ENCODE measurements at places on chromosomes 1 and 21.

DNA sequence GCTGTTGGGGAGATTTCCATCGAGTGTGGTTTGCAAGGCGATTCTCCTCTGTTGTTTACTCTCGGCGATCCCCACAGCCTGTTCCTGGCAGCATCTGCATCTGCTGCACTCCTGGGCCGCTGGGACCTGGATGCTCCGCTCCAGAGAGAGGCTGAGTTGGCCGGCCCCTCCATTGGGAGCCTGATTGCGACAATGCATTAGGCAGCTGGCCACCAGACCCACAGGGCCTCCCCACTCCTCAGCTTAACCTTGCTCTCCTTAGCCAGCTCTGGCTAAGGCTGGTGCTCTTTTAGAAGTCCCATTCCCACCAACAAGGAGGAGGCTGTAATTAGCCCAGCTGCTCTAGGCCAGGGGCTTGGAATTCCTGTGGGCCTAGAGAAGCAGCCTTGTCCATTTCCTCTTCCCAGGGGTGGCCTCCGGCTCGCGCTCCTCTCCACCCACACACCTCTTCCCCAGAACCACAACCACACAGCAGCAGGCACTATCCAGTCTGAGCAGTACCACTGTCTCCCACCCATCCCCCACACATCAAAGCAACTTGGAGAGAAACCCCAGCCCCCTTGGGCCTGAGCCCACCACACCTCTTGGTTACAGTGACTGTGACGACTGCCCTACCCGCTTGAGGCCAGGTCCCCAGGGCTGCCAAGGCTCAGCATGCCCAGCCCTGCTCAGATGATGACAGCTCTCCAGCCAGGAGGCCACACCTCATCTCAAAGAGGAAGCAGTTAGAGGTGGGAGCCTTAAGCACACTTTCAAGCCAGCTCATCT lies 193.8 kb upstream of the EDN2 start:
- H3K27ac ChIP-seq = peak overlapping the region; percentile 58
- no peak overlapping the region for H3K4me3 ChIP-seq
- peaks cover 45% of the 10 kb centered on the region for H3K4me1 ChIP-seq
- no peaks in the 10 kb centered on the region for H3K27me3 ChIP-seq

DNA sequence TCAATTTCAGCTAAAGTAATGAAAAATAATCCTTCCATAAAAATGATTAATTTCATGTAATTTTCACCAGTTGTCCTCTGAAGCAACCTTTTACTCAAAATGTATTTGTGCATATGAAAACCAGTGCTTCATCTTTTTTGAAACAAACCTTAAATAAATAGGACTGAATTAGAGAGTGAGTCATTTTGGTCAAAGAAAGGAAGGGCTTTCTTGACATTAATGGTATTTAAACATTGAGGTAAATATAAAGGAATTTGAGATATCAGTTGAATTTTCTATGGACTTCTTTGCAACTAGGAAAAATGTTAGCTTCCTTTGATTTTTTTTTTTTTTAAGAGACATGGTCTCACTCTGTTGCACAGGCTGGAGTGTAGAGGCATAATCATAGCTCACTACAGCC lies 38.7 kb downstream of the SNX7 start:
- H3K4me1 ChIP-seq = no peaks in the 10 kb centered on the region
- H3K36me3 ChIP-seq = no peaks in the 10 kb centered on the region
- no peak overlapping the region for H3K27ac ChIP-seq

GRCh38 chr21:44259082-44259705 lies 2.5 kb downstream of the DNMT3L start:
- H3K4me1 ChIP-seq = no peaks in the 10 kb centered on the region
- no peaks in the 10 kb centered on the region for H3K36me3 ChIP-seq
- H3K27ac ChIP-seq = peak overlapping the region; percentile 56
- no peak overlapping the region for H3K4me3 ChIP-seq
- DNase-seq = no peak
- H3K27me3 ChIP-seq = no peaks in the 10 kb centered on the region

- no peak overlapping the region for H3K27ac ChIP-seq
- H3K36me3 ChIP-seq = no peaks in the 10 kb centered on the region
- H3K4me3 ChIP-seq = no peak overlapping the region
- H3K27me3 ChIP-seq = no peaks in the 10 kb centered on the region
- no peaks in the 10 kb centered on the region for H3K4me1 ChIP-seq
- no peak for DNase-seq
Observed at GRCh38 chr1:70382682-70383081, 28.2 kb upstream of the ANKRD13C start.

DNA sequence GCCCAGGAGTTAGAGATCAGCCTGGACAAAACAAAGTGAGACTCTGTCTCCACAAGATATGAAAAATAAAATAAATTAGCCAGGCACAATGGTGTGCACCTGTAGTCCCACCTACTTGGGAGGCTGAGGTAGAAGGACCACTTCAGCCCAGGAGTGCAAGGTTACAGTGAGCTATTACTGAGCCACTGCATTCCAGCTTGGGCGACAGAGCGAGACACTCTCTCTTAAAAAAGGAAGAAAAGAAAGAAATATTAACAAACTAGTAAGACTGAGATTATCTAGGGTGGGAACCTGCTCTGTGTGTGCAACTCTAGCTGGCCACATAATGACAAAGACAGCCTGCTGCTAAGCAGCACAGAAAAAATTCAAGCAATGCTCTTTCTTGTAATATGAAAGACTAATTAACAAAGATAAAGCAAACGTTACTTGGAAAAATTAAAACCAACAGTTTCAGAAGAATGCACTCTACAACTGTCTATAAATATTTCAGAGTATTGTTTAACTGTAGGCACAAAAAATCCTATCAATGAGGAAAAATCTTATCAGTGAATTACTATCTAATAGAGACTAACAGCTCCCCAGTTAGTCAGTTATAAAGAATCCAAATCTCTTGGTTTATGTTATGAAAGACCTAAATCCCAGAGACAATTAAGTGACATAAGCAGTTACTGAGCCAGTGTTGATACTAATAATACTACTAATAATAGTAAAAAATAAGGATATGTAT lies 74.5 kb downstream of the ENAH start:
- DNase-seq = no peak
- peaks cover 11% of the 10 kb centered on the region for H3K4me1 ChIP-seq
- peaks cover 4% of the 10 kb centered on the region for H3K36me3 ChIP-seq
- no peaks in the 10 kb centered on the region for H3K27me3 ChIP-seq
- H3K27ac ChIP-seq = peak overlapping the region; percentile 6
- no peak overlapping the region for H3K4me3 ChIP-seq

GRCh38 chr1:17554954-17555353 lies 15.5 kb downstream of the ARHGEF10L start:
- DNase-seq = no peak
- H3K36me3 ChIP-seq = no peaks in the 10 kb centered on the region
- no peaks in the 10 kb centered on the region for H3K27me3 ChIP-seq
- no peak overlapping the region for H3K27ac ChIP-seq

GRCh38 chr1:158078569-158079080 lies 85.2 kb downstream of the KIRREL1 start:
- H3K4me3 ChIP-seq = no peak overlapping the region
- no peak overlapping the region for H3K27ac ChIP-seq
- DNase-seq = no peak
- no peaks in the 10 kb centered on the region for H3K27me3 ChIP-seq

DNA sequence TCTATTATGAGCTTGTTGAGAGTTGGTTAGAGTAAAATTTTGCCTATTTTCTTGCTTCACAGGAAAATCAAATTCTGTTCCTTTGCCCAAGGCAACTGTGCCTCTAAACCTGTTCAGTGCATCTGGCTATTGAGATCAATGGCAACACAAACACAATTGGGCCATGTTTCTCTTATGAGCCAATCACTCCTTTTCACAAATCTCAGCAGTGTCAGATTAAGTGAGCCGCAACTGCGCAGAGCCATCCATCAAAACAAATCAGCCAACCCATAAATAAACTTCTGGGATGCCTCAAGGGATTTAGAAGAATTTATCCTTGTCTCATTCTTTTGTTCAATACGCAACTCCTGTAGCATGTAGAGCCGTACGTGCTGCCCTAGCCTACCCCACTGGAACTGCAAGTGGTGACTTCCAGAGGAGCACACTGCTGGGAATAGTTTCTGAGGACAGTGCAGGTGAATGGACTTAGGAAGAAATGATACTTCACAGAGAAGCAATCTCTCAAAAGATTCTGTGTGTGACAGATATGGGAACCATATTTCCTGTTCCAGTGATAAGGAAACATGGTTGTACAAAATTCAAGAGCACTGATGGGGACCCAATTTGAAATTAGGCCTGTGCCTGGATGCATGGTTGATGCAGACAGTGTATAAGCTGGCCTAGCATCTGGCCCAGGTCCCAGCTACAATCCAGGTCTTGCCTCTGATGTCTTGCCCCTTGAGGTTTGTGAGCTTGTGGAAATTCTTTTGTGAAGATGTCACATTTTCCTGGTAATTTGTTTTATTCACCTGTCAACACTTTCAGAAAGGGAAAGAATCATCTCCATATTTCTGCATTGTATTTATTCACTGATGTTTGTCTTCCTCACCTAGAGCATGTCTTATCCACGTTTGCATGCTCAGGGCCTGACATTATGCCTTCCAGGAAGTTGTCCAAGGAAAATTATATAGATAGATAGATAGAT lies 166.2 kb downstream of the URB2 start:
- no peak for DNase-seq
- H3K27me3 ChIP-seq = peaks cover 6% of the 10 kb centered on the region
- peaks cover 6% of the 10 kb centered on the region for H3K36me3 ChIP-seq
- H3K4me1 ChIP-seq = no peaks in the 10 kb centered on the region

GRCh38 chr1:41612953-41613352 lies 128.5 kb upstream of the EDN2 start:
- H3K27ac ChIP-seq = no peak overlapping the region
- H3K4me1 ChIP-seq = peaks cover 24% of the 10 kb centered on the region
- no peak overlapping the region for H3K4me3 ChIP-seq
